HEK293T (cell line): ENCODE measurements at places on chromosomes 3 and 15.

DNA sequence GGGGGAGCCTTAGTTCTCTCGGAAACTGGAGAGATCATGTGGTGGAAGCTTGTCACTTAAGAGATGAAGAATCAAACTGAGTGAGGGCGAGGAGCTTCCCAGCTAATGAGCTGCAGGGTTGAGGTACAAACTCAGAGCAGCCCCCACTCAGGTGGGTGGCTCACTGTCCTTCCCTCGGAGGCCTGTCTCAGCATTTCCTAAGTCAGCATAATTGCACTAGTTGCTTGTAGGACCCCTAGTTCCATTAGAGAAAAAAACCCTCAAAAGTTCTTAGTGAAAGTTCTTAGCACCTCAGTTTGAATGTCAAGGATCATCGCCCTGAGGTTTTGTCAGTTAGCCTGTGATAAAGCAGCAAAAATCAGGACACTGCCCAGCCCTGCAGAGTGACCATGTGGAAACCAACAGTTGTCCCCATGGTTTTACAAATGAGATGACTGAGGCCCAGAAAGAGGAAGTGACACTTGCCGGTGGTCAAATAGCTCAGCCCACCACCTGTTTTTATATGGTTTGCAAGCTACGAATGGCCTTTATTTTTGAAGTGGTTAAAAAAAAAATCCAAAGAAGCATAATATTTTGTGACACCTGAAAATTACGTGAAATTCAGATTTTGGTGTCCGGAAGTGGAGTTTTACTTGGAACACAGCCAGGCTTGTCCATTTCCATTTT lies 11.9 kb downstream of the SMAD6 start:
- no peak for DNase-seq

- no peak for DNase-seq
Observed at GRCh38 chr3:60036803-60037202, 987.0 kb upstream of the CFAP20DC start.

DNA sequence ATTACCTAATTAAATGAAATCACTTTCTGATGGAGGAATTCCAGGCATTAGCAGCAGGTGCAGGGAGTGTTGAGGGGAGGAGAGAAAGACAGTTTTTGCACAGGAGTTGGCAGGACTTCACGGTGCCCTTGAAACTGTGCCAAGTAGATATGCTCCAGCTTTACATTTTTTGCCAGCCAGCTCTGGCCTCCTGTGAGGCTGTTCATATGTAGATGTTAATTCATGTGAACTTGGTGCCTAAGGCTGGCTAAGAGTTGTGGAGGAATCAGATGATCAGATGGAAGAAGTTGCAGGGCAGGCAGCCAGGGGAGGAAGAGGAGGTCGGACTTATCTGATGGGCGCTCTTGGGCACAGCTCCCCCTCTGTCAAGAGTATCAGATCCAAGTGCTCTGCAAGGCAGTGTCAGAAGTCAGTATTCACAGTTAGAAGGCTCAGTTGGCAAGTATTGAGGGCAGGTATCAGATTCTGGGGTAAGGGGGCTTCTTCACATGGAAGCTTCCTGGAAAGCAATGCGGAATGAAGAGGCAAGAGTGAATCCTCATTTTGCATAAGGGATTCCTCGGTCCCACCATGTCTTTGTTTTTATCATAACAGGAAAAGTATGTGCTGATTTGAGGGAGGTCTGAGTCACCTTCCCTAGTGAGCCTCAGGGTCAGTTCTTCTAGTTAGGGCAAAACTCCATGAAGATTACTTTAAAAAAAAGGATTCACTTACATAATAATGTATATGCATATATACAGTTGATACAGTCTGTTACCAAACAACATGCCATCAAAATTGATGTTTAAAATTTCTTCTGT lies 172.6 kb upstream of the UMPS start:
- no peak for DNase-seq

DNA sequence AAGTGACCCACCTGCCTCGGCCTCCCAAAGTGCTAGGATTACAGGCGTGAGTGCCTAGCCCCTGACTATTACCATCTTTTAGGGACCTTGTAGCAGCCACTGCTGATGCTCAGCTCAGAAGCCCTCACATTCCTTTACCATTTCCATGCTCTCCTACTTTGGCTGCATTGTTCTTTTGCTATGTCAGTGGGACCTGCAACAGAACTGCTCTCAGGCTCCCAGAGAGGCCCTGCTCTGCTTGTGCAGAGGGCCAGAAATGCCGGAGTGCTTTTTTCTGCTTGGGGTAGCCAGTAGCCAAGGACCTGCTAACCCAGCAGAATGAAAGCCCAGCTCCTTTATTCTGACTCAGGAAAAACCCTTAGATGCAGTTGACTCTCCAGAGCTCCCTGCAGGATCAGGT lies 18.3 kb upstream of the PROK2 start:
- no peak for DNase-seq

DNA sequence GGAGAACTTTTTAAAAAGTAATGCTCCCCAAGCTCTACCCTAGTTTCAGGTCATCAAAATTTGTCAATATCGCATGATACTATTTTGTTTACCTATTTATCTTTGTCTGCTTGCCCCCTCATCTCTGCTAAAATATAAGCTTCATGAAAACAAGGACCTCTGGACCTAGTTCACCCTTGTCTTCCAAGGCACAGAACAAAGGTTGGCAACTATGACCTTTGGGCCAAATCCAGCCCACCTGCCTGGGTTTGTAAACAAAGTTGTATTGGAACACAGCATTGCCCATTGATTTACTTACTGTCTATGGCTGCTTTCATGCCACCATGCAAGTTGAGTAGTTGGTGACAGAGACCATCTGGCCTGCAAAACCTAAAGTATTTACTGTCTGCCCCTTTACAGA lies 462.2 kb upstream of the SUCLG2 start:
- no peak for DNase-seq

DNA sequence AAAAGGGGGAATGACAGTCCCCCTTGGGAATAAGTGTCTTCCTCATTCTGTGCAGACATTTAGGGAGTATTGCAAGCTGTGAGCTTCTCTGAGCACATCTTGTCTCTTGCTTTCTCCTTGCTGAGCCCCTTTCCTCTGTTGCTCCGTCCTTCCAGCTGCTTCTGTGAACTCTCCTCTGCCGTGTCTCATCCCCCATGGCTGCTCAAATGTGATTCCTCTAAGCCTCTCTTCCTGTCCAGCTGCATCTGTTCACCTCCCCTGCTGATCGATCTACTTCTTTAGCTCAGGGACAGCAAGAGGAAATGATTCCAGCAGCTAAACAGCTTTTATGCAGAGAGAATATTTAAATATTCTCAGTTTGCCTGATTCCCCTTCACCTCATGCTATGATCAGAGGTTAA lies 328.0 kb upstream of the DNAJC19 start:
- DNase-seq, result no peak

DNA sequence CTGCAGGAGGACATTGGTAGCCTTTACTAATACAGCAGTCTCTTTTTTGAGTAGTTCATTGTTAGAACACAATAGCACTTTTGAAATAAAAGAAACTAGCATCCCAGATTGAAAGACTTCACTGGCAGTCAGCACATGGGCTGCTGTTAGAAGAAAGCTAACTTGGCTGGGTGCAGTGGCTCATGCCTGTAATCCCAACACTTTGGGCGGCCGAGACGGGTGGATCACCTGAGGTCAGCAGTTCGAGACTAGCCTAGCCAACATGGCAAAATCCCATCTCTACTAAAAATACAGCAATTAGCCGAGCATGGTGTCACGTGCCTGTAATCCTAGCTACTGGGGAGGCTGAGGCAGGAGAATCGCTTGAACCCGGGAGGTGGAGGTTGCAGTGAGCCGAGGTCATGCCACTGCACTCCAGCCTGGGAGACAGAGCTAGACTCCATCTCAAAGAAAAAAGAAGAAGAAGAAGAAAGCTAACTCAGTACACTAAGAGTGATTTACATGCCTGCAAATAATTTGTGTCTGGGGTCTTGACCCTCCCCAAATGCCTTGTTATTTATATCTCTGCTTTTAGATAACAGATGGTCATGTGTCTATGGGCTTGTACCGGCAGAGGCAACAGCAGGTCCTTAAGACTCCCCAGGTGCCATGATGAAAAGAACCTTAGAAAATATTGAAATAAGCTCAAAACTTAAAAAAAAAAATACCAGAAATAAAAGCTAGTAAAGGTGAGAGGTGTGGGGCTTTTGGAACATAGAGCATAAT lies 9.7 kb downstream of the TPM1 start:
- no peak for DNase-seq
